Activated CD8-positive, alpha-beta T cell treated with anti-CD3 and anti-CD28 coated beads for 36 hours (primary cell): ENCODE measurements at places on chromosomes 2 and 18. TPM values are rescaled to one million over a fixed set of nuclear protein-coding genes. Genes with fewer than 3 reads are reported as not detected.

The FBXO41 gene
- 42.0 TPM for total RNA-seq

The KHK gene
- 9.5 TPM for total RNA-seq

The FSIP2 gene
- total RNA-seq, result 0.14 TPM

The SH3BP4 gene
- total RNA-seq, result 0.14 TPM

DNA sequence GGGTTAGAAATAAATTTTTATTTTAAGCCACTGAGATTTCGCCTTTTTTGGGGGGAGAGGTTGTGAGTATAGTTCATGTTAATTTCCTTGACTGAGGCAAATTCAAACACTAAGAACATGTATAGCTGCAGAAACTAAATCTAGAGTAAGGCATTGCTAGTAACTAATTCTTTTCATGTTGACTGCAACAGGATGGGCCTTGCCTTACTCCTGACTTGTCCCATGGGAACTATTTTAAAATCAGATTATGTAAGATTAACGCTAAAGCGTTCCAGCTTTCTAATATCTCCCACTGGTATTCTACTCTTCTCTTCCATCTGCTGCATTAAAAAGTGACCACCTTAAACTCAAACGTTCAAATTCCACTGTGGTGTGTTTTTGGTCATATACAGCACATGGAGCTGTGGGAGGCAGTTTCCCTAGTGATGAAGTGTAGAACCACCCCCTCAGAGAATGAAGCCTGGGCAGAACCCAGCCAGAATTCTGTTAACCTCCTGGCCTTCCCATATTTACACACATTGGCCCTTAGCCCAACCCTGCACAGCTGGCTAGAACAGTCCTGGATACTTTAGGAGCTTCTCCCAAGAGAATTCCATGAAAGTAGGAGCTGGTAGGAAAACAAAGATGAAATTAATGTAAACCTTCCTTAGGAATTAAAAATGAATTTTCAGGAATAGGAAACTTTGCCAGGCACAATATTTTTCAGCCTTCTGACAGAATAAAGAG is 687.8 kb downstream of the SLC4A3 start:
- no peaks in the 10 kb centered on the region for H3K4me1 ChIP-seq
- no peaks in the 10 kb centered on the region for H3K27me3 ChIP-seq
- no peak overlapping the region for H3K4me3 ChIP-seq
- no peaks in the 10 kb centered on the region for H3K36me3 ChIP-seq
- no peak for DNase-seq

- H3K36me3 ChIP-seq, result no peaks in the 10 kb centered on the region
- no peak for DNase-seq
- peaks cover 12% of the 10 kb centered on the region for H3K27me3 ChIP-seq
- no peaks in the 10 kb centered on the region for H3K4me1 ChIP-seq
- no peak overlapping the region for H3K27ac ChIP-seq
These were observed 58.7 kb downstream of the RDH14 start for GRCh38 chr2:18501729-18502128.

- no peak overlapping the region for H3K27ac ChIP-seq
- no peaks in the 10 kb centered on the region for H3K4me1 ChIP-seq
- H3K36me3 ChIP-seq, result no peaks in the 10 kb centered on the region
These were observed 282.5 kb upstream of the CWC22 start for GRCh38 chr2:180289627-180290026.

DNA sequence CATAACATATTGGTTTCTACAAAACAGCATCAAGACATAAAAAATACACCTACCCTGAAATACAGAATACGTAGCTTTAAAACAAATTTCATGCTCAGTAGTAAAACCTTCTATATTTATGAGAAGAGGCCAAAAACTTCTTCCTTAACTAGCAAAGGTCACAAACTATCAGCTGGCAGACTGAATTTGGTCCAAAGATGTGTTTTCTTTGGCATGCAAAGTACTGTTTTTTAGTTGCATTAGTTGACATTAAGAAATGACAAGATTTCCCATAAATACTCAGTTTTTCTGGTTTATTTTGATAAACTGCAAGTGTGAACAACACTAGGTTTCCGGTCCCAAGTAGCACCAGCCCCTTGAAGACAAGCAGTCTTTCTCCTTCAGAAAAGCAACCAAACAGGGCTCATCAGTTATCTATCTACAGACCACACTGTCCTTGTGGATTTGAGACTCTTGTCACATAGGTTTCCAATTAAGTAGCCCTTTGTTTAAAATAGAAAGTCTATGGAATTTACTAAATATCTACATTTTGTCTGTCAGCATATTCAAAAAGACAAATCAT is 35.6 kb downstream of the SLC25A12 start:
- H3K4me1 ChIP-seq, result no peaks in the 10 kb centered on the region
- H3K27me3 ChIP-seq, result no peaks in the 10 kb centered on the region
- no peak for DNase-seq
- H3K4me3 ChIP-seq, result no peak overlapping the region
- H3K36me3 ChIP-seq, result peaks cover 16% of the 10 kb centered on the region
- H3K27ac ChIP-seq, result no peak overlapping the region

GRCh38 chr2:46657042-46657504 is 177.7 kb downstream of the TMEM247 start:
- no peaks in the 10 kb centered on the region for H3K36me3 ChIP-seq
- no peak for DNase-seq

GRCh38 chr2:232973796-232974195 is 39.3 kb downstream of the NGEF start:
- no peak overlapping the region for H3K27ac ChIP-seq
- H3K36me3 ChIP-seq, result no peaks in the 10 kb centered on the region
- no peak overlapping the region for H3K4me3 ChIP-seq
- H3K27me3 ChIP-seq, result no peaks in the 10 kb centered on the region
- no peak for DNase-seq

GRCh38 chr18:32442575-32442974 is 28.1 kb downstream of the GAREM1 start:
- no peaks in the 10 kb centered on the region for H3K4me1 ChIP-seq
- no peak overlapping the region for H3K4me3 ChIP-seq
- H3K36me3 ChIP-seq, result no peaks in the 10 kb centered on the region
- no peak overlapping the region for H3K27ac ChIP-seq
- no peak for DNase-seq

DNA sequence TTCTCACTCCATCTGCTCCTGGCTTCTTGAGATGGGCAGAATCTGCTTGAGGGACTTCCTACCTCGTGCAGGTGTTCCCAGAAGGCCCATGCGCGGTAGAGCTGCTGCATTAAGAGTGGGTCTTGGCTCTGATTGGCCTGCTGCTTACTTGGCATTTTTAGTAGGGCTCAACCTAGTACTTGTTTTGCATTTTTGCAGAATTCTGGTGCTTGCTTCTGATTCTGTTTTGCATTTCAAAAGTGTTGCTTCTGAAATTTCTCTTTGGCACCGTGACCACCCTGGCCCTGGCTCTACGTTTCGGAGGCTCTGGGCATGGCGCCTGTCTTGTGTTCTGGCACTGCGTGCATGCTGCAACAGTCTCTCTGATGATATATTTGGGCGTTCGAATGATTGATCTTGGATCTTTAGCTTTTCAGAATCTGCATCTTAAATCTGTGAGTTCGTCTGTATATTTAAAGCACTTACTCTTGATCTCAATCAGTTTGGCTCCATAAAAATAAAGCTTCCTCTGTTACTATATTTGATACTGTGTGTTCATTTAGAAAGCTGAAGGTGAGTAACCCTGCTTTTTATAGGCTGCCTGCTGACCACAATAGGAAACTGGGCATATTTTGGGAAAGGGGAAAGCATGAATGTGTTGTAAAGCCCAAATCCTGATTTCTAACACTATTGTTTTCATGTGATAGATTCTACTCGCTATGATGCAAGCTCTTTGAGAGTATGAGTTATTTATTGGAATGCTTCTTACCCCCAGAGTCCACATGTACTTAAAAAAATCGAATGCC is 22.2 kb downstream of the EFR3B start:
- peaks cover 4% of the 10 kb centered on the region for H3K4me1 ChIP-seq
- H3K4me3 ChIP-seq, result no peak overlapping the region
- no peak for DNase-seq
- no peaks in the 10 kb centered on the region for H3K36me3 ChIP-seq
- no peak overlapping the region for H3K27ac ChIP-seq
- H3K27me3 ChIP-seq, result no peaks in the 10 kb centered on the region

- H3K27ac ChIP-seq, result no peak overlapping the region
- peaks cover 9% of the 10 kb centered on the region for H3K4me1 ChIP-seq
- no peak for DNase-seq
- H3K36me3 ChIP-seq, result no peaks in the 10 kb centered on the region
These were observed 147.6 kb upstream of the CAB39 start for GRCh38 chr2:230564805-230565779.
